ENCODE measurements at places on chromosomes 2 and 18. TPM values are rescaled to one million over a fixed set of nuclear protein-coding genes. Genes with fewer than 3 reads are reported as not detected.

IL1A gene
- 0.13 TPM for total RNA-seq

SLC19A3 gene
- 0.05 TPM for total RNA-seq

- DNase-seq, result no peak
Observed at GRCh38 chr2:166411473-166412230, 35.9 kb upstream of the SCN9A start.

CPO gene
- total RNA-seq, result 0.24 TPM

GRCh38 chr2:127261804-127262406 lies 32.0 kb downstream of the ERCC3 start:
- no peak for DNase-seq

DNA sequence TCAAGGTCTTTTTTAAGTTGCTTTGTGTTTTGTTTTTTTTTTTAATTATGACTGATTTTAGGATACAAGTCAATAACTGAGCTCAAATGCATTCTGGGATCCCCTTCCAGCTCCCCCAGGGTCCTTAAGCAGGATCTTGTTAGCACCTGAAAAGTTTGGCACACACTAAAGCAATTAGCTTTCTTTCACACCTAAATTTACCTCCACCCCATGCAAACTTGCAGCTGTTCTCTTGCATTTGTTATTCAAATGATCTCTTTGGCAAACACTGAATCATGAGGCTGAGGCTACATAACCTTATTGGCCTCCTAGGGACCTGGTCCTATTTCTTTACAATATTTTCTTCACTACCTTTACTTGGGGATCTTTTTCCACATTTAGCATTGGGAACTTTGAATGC lies 2026.1 kb upstream of the CELF4 start:
- DNase-seq, result no peak

DNA sequence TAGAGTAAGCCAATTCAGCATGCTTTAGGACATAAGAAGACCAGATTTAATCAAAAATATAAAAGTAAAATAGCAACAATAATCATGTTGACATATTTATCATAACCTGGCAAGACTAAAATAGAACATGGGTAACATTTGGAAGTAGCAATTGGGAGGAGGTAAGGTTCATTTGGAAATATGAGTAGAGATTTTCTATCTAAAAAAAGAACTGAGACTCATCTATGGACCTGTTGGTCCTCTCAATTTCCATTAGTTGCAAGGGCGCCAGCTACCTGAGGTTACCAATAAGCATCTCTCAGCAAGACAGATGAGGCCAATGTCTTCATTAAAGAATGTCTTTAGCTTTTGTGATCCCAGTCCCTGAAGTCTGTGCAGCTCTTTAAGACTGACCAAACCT lies 196.0 kb downstream of the IRS1 start:
- DNase-seq, result no peak

GRCh38 chr2:24892928-24893327 lies 27.1 kb downstream of the ADCY3 start:
- no peak for DNase-seq

MOB4 gene
- total RNA-seq, result 35.2 TPM

SIX3 gene
- not detected for total RNA-seq

GRCh38 chr2:128162266-128162665 lies 71.3 kb downstream of the UGGT1 start:
- no peak for DNase-seq

DNA sequence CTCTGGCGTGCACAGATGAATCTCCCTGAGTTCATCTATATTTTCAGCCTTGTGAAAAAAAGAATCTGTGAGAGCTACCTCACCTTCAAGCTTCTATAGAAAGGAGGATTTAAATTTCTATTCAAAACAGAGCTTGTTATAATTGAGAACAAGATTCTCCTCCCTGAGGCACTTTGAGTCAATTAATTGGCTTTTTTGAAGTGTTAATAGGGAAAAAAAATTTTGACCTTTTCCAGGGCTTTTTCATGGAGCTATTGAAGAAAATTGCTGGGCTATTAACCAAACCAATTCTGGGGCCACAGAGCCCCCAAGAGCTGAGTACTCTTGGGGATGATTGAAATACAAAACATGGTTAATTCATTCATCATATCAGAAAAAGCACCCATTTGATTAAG lies 225.1 kb downstream of the CMPK2 start:
- no peak for DNase-seq

DNA sequence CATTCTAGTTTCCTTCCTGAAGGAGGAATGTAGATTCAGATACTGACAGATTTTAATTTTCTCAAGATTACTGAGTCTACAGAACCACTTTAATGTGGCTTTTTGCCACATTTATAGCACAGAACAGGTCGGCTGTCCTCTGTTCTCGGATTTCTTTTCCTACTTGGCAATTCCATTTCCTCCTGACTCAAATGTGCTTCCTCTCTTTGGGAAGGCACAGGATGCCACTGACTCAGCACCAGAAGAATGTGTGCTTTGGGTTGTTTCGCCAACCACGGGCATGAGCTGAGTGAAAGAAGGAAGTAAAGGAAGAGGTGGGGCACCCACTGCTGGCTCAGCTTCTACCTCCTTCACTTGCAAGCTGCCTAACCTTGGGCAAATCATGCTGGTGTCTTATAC lies 970.6 kb upstream of the ACVR2A start:
- DNase-seq, result no peak
